ENCODE measurements at places on chromosomes 2 and 18. TPM values are rescaled to one million over a fixed set of nuclear protein-coding genes. Genes with fewer than 3 reads are reported as not detected.

The KIF3C gene
- 8.1 TPM for total RNA-seq

The HOXD12 gene
- not detected for total RNA-seq

The NOL4 gene
- not detected for total RNA-seq

The TMEM131 gene
- 39.5 TPM for total RNA-seq

The CAPN14 gene
- total RNA-seq: 0.13 TPM

The RPRM gene
- not detected for total RNA-seq

The SEC11C gene
- 17.4 TPM for total RNA-seq

The LRP2 gene
- total RNA-seq: not detected

The MGAT4A gene
- total RNA-seq: 1.2 TPM

The ITGA6 gene
- 10.2 TPM for total RNA-seq

The NEB gene
- total RNA-seq: 0.78 TPM

The TXNDC2 gene
- not detected for total RNA-seq

The SFT2D3 gene
- total RNA-seq: 6.0 TPM

The TLX2 gene
- total RNA-seq: 0.11 TPM

The BOK gene
- 24.3 TPM for total RNA-seq

The BCL11A gene
- 1.2 TPM for total RNA-seq

The UGT1A8 gene
- total RNA-seq: not detected
